ENCODE measurements at places on chromosomes 2 and 18.

DNA sequence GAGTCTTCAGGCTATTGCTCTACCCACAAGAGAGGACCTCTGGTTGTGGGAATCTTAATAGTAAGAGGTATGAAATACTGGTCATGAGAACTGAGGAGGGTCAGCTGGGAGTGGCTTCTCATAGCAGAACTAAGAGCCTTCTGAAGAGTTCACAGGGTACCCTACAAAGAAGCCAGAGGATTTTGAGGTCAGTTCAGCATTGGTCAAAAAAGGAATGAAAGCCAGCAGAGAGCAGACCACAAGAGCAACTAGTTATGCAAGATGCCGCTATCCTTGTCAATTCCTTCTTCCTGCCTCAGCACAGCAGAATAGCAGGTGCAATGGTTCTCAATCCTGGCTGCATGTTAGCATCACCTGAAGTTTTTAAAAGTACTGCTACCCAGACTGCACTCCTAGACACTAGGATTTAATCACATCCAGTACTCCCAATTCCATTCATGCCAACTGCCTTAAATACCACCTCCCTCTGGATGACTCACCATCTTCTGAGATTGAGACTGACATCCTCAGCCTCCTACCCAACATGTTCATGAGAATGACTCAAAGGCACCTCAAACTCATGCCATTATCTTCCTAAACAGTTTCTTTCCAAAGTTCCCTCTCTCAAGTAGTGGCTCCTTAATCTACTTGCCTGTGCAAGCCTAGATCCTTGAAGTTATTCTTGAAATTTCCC is 81.0 kb upstream of the RBMS1 start:
- no peak for DNase-seq

GRCh38 chr2:134143568-134143967 is 110.3 kb upstream of the MGAT5 start:
- DNase-seq, result no peak

- no peak for DNase-seq
Observed at GRCh38 chr2:40579247-40579646, 127.4 kb upstream of the SLC8A1 start.

GRCh38 chr18:38077229-38077628 is 511.6 kb upstream of the CELF4 start:
- no peak for DNase-seq

DNA sequence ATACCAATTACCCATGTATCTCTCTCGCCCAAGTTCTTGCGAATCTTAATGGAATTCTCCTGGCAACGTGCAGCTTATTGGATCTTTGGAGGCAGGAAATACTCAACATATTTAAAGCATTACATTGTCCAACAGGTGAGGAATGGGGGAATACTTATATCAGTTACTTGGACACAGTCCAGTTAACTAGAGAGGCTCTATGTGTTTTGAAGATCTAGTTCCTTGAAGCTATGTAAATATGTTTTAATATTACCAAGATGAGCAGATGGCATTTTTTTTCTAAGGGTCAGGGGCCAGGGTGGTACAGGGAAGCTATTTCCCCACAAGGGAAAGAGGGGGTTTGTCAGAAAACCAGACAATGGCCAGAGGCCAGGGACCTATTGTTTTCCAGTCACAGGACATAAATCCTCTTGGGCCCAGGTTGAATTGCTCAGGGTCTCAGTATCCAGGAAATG is 26.8 kb upstream of the MC5R start:
- DNase-seq, result no peak

- DNase-seq, result no peak
Observed at GRCh38 chr18:61459896-61460648, 126.8 kb downstream of the CDH20 start.

DNA sequence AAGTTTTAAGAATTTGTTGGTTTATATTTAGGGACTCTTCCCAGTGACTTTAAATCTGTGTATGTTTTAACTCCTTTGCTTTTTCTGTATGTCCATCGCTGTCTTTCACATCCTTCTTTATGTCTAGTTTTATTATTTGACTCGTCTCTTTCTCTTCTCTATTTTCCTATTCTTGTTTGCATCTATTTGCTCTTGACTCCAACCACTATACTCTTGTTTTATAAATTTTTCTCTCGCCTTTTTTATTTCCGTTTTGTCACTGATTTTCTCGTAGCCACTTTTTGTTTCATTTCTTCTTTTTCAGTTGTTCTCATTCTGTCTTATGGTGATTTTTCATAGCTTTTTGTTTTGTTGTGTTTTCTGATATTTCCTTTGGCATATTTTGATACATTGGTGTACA is 170.5 kb upstream of the NETO1 start:
- no peak for DNase-seq

- DNase-seq, result no peak
Observed at GRCh38 chr2:113672326-113672932, 45.4 kb downstream of the RABL2A start.

GRCh38 chr2:29495536-29496060 is 380.4 kb downstream of the CLIP4 start:
- DNase-seq, result no peak

DNA sequence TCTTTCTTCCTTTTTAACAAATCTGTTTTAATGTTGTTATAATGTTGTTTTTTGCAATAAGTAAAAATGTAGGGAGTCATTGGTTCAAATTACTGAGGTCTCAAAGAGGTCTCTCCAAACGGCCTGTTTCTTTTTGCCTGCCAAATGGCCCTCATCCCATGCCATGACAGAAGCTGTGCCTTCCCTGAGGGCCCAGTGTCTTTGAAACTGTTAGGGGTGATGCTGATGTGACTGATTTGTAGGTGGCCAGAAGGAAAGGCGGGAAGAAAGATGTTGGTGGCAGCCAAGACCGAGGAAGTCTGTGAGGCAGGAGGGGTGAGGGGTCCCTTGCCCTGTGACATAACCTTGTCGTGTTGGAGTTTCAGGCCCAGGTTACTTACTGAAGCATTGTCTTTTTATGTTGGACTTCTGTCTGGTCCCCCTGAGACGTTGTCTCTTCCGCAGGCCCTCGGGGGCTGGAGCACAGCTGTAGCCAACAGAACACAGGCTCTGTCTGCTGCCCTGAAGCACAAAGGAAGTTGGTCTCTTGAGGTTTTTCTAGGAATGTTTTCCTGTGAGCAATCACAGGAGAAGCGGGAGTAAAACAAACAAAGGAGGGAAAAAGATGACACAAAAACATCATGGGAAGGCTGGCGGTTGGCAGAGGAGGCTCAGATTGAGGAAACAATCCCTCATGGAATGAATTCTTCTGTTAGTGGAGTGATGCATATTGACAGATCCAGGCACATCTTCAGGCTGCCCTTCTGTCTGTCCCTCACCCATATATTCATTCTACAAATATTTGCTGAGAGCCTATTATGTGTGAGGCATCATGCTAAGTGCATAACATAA is 4.9 kb upstream of the ST3GAL5 start:
- no peak for DNase-seq

GRCh38 chr2:63192169-63192888 is 141.7 kb downstream of the OTX1 start:
- DNase-seq, result no peak

GRCh38 chr2:150459281-150459680 is 28.2 kb downstream of the RND3 start:
- no peak for DNase-seq

GRCh38 chr18:48580782-48581181 is 42.0 kb downstream of the CTIF start:
- no peak for DNase-seq

DNA sequence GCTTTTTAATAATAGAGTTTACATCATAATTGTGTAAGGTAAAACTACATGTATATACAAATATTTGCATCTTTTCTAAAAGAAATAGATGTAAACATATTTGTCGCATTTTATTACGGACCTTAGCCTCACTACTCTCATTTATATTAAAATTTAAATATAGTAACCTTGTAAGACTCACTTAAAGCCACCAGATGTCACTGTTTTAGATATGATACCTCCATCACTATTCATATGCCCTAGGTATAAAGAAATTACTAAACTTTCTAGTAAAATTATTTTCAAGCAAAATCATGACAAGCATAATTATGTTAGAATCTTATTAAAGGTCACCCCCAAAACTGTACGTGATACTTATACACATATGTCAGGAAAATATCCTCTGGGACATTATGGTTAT is 674.3 kb upstream of the REG3G start:
- no peak for DNase-seq

DNA sequence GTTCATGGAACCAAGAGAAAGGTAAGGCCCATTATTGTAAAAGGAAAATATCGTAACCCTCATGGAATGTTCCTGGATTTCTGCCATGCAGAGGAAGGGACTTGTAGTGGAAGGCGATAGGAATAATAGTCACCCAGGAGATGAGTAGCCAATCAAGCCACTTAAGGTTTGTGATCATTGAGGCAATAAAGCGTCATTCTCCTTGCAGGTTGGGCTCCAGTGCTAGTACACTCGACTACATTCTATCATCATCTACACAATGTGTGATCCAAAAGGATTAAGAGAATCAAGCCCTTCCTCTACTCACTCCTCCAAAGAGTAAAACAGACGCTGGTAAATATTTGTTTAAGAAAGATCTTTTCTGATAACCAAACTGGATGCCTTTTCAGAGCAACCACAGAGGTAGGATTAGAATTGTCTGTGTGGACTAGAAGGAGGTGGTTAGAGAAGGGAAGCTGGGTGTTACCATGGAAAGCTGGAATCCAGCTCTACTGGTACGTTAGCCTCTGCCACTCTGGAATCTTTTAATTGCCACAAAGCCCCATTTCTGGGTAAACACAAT is 245.7 kb downstream of the IKZF2 start:
- DNase-seq, result no peak

DNA sequence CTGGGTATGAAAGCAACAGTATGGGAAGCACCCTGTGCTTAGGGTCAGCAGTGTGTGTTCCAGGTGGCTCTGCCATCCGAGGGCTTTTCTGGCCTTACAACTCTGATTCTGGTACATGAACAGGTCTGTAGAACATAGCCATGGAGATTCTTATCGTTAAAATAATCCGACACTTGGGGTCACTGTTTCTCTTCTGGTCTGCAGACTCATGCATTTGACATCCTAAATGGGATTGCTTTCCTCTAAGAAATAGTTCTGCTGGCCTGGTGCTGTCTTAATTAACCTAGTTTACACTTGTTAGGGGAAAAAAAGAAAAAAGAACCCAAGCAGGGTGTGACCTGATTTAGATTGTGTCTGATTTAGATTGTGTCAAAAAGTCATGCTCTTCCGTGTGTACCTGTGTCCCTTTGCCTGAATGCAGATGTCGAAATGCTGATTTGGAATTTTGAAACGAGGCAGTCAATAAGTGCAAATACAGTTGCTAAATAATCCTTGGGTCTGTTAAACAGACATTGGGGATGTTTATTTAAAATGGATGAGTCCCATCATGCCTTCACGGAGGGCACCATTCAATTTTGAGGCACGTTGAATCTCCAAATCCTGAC is 59.6 kb downstream of the TRPM8 start:
- DNase-seq, result peak; percentile 78

DNA sequence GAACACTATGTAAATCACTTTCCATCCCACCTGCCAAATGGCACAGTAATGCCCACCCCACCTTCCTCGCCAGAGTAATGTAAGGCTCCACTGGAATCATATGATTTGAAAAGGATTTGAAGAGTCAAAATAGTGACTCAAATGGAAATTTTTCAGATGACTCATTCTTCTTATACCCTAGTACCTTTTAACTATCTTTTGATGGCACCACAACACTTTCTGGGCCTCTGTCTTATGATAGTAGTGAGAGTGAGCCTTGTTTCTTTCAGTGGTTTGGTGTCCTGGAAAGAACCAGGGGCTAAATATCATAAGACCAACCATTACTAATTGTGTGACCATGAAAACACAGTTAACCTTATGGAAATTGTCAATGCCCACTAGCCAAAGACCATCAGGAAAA is 235.4 kb upstream of the SLC14A2 start:
- DNase-seq, result no peak

GRCh38 chr2:70921839-70922234 is 13.9 kb upstream of the ATP6V1B1 start:
- DNase-seq, result no peak

- no peak for DNase-seq
Observed at GRCh38 chr18:72530622-72531021, 13.5 kb downstream of the CBLN2 start.

GRCh38 chr18:26057344-26057773 is 33.1 kb downstream of the SS18 start:
- no peak for DNase-seq

- no peak for DNase-seq
Observed at GRCh38 chr2:120972286-120972685, 236.6 kb downstream of the GLI2 start.

GRCh38 chr18:26723981-26724380 is 141.5 kb downstream of the AQP4 start:
- no peak for DNase-seq

DNA sequence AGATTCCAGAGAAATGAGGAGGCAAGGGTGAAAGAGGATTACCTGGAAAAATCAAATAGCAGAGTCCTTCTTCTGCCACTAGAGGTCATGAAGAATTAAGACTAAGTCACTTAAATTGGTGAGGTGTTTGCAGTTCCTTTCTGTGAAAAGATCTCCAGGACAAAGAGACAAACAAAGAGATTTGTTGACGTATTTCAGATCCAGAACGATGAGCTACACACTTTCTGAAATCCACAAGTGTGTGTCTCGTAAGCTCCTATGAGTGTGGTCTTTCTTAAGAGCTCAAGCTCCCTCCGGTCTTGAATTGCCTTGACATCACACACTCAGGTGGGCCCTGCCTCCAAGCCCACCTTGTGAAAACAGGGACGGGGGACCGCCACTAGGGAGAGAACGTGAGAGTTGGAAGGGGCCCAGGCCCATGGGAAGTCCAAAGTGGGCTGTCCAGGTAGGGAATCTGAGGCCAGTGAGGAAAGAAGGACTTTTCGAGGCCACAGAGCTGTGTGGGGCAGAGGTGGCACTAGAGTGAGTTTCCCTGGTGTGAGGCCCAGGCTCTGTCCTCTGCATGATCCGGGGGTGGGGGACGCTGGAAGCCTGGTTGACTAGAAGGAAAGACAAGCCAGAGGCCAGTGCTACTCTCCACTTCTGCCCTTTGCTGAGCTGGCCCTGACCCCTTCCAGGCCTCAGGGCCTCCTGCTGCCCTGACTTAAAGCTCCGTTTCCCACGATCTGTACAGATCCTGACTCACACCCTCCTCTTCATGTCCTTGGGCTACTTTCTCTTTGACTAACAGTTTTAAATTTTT is 168.1 kb upstream of the NCK2 start:
- peak; percentile 61 for DNase-seq

- no peak for DNase-seq
Observed at GRCh38 chr2:47035615-47036488, 119.3 kb downstream of the STPG4 start.

Measured in CD4-positive, alpha-beta T cell treated with Interferon alpha-2 for 1 hour (primary cell).